ENCODE measurements at places on chromosomes 12 and 14.

- peak; percentile 31 for DNase-seq
These were observed 32.1 kb downstream of the BAZ1A start for GRCh38 chr14:34843011-34843554.

- no peak for DNase-seq
These were observed 444.3 kb downstream of the NELL2 start for GRCh38 chr12:44431647-44432343.

DNA sequence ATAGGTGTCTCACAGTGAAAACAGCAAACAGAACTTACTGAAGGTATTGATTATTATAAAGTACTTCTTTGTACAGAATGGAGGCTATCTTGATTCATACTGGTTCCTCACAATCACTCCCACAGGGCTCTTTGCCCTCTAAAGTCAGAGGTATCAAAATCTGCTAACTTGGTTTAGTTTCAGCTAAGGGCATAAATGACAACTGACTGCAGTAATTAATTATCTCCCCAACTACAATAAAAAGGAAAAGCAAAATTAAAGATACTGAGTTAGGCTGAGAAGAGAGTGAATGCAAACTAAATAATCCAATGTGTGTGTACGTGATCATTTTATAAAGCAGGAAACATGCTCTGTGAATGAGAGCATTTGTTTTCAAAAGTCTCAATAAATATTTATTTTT is 338.7 kb downstream of the ACSS3 start:
- no peak for DNase-seq

DNA sequence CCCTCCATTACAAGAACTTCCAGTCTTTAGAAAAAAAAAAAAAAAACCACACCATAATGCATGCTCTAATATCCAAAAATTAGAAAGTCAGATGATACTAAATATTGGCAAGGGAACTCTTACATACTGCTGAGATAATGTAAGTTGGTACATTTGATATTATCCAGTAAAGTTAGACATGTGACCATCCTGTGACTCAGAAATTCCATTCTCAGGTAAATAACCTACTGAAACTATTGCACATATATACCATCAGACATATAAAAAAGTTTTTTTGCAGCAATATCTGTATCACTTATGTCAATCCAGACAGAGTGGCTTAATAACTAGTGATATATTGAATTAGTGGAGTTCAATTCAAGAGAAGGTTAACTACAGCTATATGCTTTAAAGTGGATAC is 63.5 kb downstream of the KITLG start:
- DNase-seq, result no peak

DNA sequence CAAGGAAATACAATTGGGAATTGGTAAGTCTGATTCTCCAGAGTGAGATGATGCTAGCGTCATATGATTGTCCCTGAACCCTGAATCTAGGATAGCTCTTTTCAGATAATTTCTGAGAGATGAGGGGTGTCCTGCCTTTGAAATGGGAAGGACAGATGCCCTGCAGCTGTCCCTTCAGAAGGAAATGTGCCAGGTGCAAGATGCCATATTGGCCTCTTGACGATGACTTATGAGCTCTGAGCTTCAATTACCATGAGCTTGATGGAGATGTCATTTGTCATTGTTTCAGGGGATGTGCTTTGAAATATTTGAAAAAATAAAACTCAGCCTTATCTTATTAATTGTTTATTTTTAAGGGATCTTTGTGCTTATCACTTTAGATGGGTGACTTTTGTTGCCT is 185.1 kb downstream of the DACT1 start:
- DNase-seq, result no peak

DNA sequence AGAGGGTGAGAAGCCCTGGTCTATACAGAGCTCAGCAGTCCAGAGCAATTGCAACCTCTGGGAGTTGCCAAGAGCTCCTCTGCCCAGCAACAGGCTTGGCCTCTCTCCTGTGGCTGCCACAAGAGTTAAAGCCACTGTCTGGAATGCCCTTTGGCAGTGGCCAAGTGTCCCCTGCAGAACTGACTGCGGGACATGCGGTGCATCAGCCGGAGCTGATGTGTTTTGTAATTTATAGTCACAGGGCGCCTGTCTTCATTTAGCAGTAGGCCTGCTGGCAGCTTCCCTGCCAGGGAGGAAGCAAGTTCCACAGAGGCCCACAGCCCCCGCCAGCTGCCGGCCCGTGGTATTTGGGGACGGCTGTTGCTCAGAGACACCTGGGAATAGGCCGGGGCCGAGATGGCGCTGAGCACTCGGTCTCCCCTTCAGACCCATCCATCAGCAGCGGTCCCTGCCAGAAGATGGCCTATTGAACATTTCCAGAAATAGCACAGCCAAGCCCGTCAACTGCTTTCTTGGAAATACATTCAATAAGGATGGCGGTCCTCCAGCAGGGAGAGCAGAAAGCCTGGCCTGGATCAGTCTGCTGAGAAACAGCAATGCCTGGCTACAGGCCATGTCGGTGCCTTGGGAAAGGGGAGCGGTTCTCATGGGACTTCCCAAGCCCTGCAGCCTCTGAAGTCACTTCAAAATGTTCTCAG is 217.4 kb downstream of the CRADD start:
- DNase-seq, result no peak

- DNase-seq, result no peak
These were observed 9.4 kb upstream of the PTGR2 start for GRCh38 chr14:73842201-73842600.

DNA sequence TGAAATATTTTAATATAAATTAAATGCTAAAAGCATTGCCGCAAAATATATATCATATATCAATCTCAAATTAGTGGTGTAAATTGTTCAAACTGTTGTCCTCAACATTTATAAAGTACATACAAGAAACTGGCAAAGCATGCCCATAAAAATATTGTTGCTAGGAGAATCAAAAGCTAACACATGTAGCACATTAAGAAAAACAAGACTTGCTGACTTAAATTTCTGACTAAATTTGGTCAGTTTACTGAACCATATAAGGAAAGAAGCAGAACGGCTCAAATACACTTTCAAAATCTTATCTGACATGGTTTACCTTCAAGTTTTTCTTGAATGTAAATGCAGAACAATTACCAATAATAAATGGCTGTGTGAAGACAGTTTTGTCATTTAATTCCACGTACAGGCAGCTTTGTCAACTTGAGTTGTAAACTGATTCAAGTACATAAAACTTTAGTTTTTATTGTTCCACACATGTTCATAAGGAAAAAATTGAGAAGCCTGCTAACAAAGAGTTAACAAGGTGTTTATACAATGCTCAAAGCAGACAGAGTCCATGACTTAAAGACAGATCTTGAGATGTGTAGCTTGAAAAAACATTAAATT is 50.4 kb downstream of the PPP1R12A start:
- no peak for DNase-seq

GRCh38 chr12:14993537-14994266 is 20.9 kb downstream of the PDE6H start:
- peak; percentile 24 for DNase-seq

DNA sequence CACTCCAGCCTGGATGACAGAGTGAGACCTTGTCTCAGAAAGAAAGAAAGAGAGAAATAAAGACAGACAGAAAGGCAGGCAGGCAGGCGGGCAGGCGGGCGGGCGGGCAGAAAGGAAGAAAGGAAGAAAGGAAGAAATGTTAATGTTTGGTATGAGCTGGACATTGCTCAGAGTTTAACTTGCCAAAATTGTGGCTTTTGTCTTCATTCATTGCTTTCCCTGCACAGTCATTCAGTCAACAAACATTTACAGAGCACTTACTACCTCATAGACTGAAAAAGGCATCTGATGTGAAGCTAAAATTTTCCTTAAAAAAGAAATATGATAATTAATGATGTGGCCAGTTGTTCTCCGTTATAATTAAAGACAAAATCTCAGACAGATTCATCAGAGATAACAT is 247.1 kb downstream of the SPTSSA start:
- no peak for DNase-seq

DNA sequence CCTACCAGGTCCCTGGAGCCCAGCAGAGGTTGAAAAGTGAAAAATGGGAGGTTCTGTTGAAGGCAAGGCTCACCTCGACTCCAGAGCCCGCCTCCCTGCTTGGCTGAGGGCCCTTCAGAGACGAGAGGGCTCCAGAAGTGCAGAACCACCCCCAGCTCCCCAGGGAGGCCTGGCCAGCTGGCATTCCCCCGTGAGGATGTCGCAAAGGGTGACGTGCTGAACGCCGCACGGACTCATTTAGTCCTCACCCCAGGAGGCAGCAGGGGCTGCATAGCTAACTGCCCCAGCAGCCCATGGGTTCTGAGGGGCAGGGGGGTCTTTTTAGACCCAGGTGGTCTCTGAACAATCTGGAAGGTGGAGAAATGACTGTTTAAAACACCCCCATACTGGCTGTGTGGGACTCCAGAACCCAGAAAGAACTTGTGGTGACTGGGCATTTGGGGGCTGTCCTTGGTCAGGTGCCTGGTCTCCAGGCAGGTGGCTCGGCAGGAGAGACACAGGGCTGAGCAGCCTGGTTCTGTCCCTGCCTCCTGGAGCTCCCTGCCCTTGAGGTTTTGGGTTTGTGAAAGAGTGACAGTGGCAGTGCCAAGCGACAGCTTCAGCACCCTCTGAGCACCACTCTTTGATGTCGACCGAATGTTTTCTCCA is 32.0 kb downstream of the ANAPC7 start:
- DNase-seq, result no peak

DNA sequence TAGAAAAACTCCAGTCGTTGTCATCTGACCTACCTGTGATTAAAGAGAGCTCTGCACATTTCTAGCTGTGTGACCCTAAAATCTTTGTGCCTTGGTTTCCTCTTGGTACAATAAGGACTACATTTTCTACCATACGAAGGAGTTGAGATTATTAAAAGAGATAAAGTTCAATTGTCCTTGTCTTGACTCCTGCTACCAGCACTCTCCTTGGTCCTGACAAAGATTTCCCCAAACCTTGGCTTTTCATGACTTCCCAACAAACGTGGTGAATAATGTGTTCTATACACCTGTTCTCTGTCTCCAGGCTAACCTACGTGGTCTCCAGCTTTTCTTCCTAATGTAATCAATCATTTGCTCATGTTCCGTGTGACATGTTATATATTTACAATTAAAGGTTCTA is 223.5 kb downstream of the MSRB3 start:
- no peak for DNase-seq

DNA sequence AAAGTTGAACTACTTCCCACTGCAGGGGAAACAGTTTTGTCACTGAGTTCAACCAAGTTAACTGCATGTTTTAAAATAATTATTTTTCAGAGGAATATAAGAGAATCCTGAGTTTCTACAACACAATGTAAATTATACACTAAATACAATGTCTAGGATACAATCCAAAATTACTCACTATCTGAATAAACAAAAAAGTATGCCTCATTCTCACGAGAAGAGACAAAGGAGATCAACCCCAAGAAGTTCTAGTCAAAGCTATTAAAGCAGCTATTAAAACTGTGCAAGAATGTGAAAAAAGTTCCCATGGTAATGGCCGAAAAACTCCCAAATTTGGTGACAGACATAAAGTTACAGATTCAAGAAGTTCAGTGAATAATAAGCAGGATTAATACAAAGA is 8.8 kb upstream of the KCNK13 start:
- DNase-seq, result no peak

DNA sequence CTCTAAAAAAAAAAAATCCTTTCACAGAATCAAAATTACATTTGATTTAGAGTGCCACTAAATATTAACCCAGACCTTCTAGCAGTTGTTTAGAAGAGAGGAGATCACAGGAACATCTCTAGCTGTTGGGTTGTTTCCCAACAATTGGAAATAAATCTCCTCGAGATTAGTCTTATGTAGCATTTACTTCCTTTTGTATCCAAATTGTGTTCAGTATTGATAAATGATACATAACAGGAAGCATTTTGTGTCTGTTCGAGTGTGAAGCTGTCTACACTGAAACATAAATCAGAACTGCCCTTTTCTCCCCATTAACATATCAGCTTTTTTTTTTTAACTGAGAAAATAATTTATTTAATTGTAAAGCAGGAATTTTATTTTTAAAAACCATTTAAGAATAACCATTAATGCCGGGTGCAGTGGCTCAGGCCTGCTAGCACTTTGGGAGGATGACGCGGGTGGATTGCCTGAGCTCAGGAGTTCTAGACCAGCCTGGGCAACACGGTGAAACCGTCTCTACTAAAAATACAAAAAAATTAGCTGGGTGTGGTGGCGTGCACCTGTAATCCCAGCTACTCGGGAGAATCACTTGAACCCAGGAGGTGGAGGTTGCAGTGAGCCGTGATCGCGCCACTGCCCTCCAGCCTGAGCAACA is 14.7 kb upstream of the CAND1 start:
- no peak for DNase-seq

DNA sequence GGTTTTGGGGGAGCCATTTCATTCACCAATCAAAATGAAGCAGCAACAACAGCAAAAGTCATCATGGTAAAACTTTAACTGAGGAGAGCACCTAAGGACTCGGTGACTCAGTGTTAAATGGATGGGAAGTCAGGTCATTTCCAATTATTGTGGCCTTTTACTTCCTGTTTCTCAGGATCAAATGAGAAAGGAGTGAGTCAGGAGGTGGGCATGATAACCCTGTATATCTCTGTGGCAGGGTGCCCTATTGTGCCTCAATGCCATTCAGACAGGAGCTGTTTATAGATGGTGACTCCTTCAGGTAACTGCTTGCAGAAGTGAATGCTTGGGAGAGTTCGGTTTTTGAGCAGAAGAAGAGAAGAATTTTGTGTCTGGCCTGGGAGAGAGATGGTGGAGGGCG is 135.5 kb upstream of the CPM start:
- DNase-seq, result no peak

GRCh38 chr12:20415028-20415427 is 46.7 kb downstream of the PDE3A start:
- DNase-seq, result no peak

- no peak for DNase-seq
These were observed 111.1 kb upstream of the AMIGO2 start for GRCh38 chr12:47190905-47191304.

DNA sequence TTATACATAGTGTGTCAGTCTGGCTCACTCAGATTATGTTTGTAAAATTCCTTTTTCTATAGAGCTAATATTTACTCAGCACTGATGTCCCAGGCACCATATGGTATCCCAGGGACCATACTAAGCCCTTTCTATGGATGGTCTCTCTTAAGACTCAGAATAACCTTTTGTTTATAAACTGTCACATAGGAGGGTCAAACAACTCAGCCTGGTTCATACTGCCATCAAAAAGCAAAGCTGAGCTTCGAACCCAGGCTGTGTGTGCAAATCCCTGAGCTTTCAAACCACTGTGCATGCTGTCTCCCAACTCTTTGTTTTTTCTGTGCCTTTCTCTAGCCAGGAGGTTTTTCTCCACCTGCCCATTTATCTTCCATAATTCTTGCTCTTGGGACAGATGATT is 135.6 kb upstream of the ARHGAP5 start:
- DNase-seq, result no peak

GRCh38 chr12:47378907-47379306 is 299.1 kb upstream of the AMIGO2 start:
- no peak for DNase-seq

- no peak for DNase-seq
These were observed 33.9 kb upstream of the CCDC91 start for GRCh38 chr12:28156362-28156761.
